ENCODE measurements at places on chromosomes 5 and 9.

DNA sequence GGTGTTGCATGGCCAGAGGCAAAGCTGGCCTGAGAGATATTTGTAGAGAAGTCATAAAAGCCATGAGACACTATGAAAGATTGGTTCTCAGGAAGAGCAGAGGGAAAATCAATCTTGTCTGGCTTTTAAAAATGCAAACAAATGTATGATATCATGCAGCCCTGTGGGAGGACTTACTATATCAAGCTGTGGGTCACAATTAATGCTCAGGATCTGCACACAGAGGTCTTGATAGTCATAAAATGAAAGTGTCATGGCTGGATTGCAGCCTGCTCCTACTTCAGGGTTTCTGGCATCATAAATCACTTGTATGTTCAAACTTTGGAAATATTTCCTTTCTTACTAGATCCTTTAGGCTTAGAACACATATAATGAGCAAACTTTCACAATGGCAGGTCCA is 151.5 kb downstream of the SEMA6A start:
- no peak for DNase-seq

DNA sequence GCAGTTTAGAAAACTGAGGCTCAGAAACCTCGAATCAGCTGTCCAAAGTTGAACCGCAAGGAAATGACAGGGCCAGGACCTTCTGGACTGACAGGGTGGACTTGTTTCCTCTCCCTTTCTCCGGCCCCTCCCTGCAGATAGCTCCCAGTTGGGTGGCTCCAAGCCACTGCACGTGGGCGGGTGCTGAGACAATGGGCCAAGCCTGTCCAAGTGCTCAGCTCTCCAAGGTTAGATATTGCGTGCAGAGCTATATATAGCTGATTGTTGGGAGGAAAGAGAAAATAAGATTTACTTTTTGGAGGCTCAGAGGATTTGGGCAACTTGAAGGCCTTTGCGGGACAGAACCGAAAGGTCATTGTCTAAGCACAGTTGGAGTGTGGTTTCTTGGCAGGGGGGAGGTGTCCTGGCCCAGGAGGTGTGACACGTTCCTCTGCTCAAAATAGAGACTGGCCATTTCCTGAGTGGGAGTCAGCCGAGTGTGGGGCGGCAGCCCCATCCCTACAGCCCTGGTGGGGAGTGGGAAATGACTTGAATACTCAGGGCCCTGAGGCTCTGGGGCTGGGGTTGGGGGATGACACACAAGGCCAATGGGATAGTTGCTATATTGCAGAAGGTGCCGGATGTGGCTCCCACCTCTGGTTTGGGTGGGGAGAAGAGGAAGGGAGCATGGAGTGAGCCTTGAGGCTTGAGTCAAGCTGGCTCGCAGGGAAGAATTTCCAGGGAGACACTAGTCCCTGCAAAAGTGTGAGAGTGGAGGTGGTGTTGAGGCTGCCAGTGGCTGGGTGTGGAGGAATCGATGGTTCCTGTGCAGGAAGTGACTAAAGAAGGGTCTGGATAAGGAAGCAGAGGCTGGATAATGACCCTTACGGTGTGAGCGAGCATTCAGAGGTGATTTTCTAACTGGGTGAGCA is 44.4 kb upstream of the SMAD5 start:
- no peak for DNase-seq

- no peak for DNase-seq
Measured at GRCh38 chr5:103617913-103618312, 55.3 kb upstream of the NUDT12 start.

- no peak for DNase-seq
Measured at GRCh38 chr9:35341585-35341984, 148.3 kb upstream of the RUSC2 start.

DNA sequence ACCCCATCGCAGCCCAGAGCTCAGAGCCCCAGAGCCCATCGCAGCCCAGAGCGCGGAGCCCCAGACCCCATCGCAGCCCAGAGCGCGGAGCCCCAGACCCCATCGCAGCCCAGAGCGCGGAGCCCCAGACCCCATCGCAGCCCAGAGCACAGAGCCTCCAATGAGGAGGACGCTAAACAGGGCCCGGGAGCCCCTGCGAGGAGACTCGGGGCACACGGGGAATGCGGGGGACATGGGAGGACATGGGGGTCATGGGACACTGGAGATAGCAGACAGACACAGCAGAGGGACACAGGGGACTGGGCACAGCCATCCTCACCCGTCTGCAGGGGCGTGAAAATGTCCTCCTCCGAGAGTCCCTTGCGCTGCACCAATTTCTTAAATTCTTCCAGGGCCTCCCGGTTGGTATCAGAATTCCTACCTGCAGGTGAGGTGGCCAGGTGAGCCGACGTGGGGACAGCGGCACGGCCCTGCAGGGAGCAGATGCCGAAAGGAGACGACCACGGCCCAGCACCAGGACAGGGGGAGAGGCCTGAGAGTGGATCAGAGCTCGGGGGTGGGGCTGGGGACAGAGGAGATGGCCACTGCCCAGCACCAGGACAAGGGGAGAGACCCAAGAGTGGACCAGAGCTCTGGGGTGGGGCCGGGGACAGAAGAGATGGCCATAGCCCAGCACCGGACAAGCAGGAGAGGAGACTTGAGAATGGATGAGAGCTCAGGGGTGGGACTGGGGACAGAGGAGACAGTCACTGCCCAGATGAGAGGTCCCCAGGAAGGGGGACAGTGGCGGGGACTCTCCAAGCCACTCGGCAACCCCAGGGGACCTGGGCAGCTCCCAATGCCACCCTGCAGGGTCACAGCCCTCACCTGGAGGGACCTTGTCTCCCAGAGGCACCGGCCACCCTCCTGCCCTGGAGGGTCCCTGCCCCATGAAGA is 2.8 kb downstream of the OBP2B start:
- DNase-seq: no peak

DNA sequence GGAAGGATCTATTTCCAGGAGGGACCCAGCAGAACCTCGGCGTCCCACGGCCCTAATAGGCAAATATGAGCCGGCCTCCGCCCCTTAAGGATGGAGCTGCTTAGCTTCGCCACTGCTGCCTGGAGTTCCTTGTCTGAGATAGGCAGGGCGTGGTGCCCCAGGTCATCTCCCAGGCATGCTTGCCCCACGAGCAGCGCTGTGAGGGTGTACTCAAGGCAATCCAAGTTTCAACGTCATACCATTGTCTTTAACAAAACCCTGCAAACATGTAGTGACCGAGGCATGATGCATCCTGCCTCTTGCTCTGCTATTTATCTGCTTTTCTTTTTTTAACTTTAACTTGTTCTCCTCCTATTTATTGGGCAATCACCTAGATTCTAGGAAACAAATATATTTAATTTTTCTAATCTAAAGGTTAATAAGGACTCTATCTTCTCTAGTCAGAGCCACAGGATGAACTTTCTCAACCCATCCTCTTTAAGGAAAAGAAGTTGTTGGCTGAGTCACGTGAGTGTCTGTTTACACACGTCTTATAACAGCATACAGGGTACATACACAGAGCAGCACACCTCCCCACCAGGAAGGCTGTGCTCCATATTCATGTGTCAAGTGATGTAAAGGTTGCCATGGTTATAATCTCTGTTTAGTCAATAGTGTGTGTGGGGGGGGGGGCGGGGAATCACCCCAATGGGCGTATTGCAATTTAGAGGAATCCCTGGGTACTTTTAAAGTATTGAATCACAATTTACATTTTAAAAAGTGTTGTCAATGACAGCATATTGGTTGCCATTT is 27.3 kb upstream of the ZSWIM6 start:
- peak; percentile 33 for DNase-seq

- DNase-seq: no peak
Measured at GRCh38 chr5:92064993-92065392, 681.9 kb upstream of the ARRDC3 start.

GRCh38 chr9:18824095-18824666 is 208.8 kb downstream of the SAXO1 start:
- DNase-seq: no peak

DNA sequence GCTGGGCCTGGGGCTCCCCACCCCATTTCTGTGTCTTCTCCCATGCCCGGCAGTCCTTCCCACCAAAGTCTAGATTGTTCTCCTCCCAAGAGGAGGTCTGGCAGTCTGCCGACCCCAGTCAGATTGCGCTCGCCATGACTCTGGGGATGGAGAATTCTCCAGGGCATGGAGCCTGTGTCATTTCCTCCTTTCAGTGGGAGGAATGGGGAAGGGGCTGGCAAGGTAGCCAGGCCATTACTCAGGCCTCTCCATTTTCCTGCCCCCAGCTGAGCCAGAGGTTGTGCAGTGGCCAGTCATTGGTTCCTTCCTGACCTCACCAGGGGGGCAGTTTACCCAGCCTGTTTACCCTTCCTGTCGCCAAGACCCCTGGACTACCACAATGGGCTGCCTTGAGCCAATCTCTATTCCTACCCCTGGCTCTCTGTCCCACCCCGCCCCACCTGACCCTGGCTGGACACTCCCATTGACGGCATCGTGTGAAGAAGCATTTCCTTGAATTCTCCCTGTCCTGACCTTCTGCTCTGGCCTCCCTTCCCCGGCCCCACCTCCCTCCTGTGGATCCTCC is 628 bp downstream of the SYNPO start:
- no peak for DNase-seq

- DNase-seq: no peak
Measured at GRCh38 chr5:63055421-63055820, 476.8 kb downstream of the LRRC70 start.

GRCh38 chr5:31066655-31067328 is 126.7 kb upstream of the CDH6 start:
- DNase-seq: no peak

GRCh38 chr5:123756816-123757215 is 244.8 kb downstream of the CSNK1G3 start:
- DNase-seq: no peak

DNA sequence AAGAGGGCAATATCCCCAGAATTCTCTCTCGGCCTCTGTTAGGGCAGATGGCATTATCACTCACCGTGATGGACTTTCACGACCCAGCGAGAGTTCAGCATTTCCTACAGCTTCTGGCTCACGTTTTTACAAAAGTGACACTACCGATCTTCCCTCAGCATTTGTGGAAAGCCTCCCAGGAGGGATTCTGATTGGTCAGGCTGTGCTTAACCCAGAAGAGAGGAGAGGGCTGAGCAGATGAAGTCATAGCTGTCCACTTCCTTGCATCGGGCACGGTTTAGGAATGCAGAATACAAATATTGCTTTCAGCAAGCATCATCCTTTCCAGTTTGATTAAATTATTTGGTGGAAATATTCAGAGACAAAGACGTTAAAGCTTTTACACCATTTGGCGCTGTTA is 277.4 kb upstream of the MSX2 start:
- no peak for DNase-seq

DNA sequence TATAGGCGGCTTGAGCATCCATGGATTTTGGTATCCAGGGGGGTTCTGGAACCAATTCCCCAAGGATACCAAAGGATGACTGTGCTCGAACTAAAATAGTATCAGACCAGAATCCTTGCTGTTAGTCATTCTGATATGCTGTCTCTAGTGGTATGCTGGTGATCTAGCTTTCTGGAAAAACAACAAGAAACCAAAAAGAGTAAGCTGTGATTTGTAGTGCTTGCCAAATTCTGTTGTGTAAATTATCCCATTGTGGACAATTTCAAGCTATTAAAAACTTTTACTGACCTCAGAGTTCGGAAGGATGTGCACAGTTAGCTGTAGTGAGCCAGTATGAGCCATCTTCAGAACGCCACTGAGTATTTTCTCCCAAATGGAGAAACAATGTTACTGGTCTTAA is 99.0 kb upstream of the FBN2 start:
- no peak for DNase-seq

GRCh38 chr5:44365345-44365744 is 23.9 kb downstream of the FGF10 start:
- no peak for DNase-seq

GRCh38 chr5:142439207-142439860 is 114.5 kb upstream of the SPRY4 start:
- DNase-seq: no peak

GRCh38 chr5:144915452-144915851 is 744.8 kb downstream of the KCTD16 start:
- DNase-seq: no peak

GRCh38 chr9:22050924-22051323 is 41.8 kb upstream of the CDKN2B start:
- DNase-seq: no peak

- DNase-seq: no peak
Measured at GRCh38 chr5:176514244-176514950, 22.8 kb downstream of the RNF44 start.

GRCh38 chr5:162931501-162931900 is 505.9 kb upstream of the CCNG1 start:
- no peak for DNase-seq

DNA sequence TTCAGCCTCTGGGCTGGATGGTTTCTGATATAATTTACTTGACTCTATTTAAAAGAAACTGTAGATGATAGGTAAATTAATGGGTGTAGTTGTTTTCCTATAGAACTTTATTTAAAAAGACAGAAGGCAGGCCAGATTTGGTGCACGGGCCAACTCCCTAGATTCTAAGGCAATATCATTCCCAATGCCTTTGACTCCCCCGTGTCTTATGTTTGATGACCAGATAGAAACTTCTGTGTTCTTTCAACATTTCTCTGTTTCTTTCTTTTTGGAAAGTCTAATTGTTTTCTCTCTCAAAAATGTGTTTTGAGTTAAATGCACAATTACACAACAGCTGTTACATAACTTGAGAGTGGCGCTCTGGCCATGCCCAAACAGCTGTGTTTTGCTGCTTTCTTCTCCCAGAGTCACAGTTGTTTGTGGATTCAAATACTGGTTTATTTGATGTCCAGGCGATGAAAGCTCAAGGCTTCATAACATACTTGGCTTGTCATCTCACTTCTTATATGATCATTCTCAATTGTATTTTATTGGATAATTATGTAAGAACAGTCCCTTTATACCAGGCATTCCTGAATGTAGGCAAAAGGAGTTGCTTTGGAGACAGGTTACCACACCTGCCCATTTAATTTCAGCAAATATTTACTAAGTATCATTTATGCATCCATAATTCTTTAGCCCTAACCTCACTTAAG is 1.7 kb upstream of the ALDH1A1 start:
- DNase-seq: no peak

- DNase-seq: no peak
Measured at GRCh38 chr5:53112909-53113308, 3.4 kb upstream of the MOCS2 start.

GRCh38 chr9:27408001-27408400 is 111.1 kb upstream of the EQTN start:
- DNase-seq: no peak

GRCh38 chr5:117496801-117497200 is 922.2 kb upstream of the SEMA6A start:
- no peak for DNase-seq

DNA sequence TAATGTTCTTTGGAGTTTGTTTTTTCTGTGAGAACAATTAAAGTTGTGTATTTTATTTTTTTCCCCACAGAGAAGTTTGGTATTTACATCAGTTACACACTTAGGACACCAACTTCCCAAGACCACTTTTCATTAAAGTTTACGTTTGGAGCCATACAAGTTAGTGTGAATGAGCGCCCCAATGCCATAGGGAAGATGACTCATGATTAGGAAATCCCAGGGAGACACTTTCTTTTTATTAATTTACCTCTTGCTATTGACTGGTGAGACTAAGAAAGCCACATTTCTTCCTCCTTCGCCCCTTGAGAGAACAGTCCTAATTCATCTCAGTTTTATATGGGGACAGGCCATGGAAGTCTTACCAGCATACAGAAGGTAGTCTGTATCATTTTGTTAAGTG is 57.1 kb downstream of the EDIL3 start:
- no peak for DNase-seq

GRCh38 chr5:133372293-133372937 is 239.9 kb downstream of the FSTL4 start:
- DNase-seq: no peak

- DNase-seq: no peak
Measured at GRCh38 chr5:108255468-108255867, 126.4 kb downstream of the FBXL17 start.
